ENCODE measurements at places on chromosomes 1 and 21.

- DNase-seq, result no peak
Observed at GRCh38 chr1:222788402-222789156, 26.3 kb upstream of the DISP1 start.

DNA sequence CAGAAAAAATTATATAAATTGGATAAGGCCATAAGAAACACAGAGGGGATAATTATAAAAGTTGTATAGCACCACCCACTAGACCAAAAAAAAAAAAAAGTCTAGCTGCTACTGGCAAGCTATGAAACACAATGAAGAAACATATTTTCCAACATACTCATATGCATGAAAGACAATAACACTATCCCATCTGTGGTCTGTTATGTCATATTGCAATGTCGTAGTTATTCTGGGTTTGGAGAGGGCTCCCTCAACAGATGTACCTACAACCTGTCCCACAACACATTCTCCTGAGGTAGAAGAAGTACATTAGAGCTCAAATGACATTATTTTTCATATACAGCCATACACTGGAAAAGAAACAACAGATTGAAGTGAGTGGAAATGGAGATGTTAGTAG, 517.6 kb upstream of the ADGRL4 start:
- no peak for DNase-seq

DNA sequence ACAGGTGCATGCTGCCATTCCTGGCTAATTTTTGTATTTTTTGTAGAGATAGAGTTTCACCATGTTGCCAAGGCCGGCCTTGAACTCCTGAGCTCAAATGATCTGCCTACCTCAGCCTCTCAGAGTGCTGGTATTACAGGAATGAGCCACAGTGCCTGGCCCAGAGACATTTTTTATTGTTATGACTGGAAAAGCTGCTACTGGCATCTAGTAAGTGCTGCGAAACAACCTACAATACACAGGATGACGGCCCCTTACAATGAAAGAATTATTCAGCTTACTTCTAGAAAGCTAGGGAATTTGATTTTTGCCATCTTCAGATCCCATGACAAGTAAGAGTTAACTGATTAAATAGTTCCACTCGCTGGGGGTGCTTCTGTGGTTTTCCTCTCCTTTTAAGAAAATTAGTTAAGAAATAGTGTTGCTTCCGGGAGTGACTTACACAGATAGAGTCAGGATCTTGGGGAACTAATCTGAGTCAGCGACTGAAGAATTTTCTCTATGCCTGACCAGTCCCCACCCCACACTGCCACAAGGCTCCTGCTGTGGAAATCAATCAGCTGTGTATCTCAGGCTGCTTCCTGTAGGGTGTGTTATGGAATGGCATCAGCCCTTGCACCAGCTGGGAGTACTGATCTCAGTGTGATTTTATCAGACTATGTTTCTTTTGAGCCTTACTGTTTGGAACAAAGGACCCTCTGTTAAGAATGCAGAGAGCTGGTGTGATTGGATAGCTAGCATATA, 93.0 kb upstream of the BMP8A start:
- no peak for DNase-seq

DNA sequence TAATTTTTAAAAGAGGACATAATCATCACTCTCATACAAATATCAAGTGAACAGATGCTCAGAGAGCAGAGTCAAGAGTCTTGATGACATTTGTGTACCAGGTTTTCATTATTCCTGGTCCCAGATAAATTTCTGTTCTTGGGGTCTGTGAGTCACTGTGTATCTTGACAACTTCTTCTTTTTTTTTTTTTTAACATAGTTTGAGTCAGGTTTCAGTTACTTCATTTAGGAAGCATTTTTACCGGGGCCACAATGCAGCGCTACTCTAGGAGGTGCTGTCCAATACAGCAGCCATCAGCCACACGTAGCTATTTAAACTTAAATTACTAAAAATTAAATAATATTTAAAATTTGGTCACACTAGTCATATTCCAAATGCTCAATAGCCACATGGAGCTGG, 188.1 kb upstream of the SAMSN1 start:
- no peak for DNase-seq

DNA sequence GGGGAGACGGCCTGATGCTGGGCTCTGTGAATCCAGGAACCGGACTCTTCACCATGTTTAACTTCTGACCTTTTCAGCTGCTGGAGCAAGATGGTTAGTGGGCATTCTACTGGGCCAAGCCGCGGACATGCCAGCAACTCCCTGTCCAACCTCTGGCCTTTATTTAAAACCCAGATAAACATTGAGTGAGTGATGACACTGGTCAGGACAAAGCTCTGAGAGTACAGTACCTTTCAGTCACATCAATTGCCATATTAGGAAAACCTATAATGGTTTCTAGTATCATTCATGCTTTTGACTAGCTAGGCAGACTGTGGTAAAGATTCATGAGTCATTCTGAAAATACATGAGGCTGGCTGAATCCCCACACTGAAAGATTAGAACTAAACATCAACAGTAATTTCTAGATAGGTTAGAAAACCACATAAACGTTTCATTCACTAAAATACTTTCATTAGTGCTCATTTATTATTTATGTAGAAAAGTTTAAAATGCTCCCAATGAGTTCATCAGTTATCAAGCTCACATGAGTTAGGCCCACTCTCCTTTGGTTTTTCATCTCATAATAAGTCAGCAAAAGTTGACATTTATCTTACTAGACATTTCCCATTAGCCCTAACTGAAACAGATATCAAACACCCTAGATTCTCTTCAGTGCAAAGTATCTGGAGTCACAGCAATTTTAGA, 7.1 kb upstream of the ACTA1 start:
- DNase-seq, result no peak

DNA sequence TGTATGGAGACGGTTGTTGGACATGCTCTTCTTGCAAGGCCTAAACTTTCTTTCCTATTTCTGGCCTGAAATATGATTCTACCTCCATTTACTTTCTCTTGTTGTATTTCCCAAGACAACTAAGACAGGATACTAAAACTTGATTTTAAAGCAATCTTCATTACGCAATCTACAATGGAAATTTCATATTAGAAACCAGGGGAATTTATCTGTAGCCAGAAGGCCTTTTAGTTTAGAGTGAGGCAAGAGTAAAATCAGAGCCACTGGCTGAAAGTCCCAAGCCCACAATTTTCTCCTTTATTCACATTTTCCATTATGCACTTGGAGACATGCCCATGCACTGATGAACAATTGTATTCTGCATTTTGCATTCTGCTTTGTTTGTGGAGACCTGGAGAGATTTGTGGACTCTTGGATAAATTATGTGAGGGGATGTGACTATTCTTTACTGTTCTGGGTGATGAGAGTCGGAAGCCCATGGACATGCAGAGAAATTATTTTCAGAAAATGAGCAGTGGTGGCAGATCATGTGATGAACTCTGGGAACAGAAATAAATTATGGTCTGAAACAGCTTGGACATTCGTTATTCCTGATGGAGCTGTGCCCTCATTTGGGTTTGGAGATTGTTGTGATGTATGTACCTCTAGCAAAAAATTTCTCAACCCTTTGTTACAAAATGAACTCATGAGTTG, 336.8 kb downstream of the SEC16B start:
- no peak for DNase-seq

- DNase-seq, result no peak
Observed at GRCh38 chr21:41705546-41706262, 61.1 kb downstream of the RIPK4 start.

GRCh38 chr1:220908757-220909156, 29.5 kb downstream of the HLX start:
- DNase-seq, result peak; percentile 44

DNA sequence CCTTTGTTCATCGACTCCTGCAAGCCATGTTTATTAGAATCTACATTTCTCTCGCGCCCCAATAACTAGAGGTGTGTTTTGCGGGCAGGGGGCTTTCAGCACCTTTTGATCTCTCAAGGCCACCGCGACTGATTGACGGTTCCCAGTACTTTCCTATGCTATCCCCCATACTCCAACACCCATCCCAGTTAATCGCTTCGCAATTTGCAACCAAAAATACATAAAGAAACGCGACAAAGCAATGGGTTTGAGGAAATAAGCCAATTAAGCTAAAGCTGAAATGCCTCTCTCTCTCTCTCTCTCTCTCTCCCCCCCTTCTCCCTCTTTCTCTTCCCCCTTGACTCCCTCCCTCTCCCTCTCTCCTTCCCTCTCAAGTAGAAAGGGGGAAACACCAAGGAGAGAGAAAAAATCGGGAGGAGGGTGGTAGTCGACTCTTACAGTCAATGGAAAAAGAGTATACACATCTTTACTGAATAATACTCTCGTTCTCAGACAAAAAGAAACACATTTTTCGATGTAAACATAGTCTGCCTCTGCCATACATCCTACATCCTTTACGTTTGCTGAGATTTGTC, 128.0 kb upstream of the DPYD start:
- DNase-seq, result no peak

GRCh38 chr1:18934205-18935000, 22.1 kb downstream of the IFFO2 start:
- DNase-seq, result no peak

- DNase-seq, result no peak
Observed at GRCh38 chr1:89040315-89040626, 17.6 kb upstream of the GBP3 start.

DNA sequence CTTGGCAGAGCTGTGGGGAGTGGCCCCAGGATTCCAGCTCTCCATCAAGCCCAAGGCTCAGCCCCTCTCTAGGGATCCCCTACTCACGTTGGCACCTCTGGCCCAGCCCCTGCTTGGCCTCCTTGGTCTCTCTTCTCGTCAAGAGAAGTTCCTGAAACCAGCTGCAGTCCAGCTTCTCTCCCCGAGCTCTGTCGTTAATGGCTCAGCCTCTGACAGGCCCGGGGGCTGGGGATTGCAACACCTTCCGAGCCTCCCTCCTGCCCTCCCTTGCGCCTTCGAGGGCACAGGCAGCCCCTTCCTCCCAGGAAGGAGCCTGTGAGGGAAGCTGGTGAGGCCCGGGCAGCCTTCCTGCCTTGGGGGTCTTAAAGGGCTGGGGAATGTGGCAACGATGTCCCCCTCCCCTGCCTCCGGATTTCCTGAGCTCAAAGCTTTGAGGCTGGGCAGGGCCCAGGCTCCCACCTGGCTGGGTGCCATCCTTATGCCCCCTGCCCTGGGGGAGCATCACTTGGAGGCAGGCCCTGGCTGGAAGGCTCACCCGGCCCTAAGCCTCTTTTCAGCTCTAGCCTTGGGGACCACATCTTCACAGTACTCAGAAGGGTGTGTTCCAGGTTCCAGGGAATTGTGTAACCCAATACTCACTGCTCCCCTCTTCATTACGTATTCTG, at the start of gene CSF3R:
Gene CSF3R (minus strand): TSS at position 190 of the 665 bp plus-strand sequence. CDS start 3,417 bp downstream, outside the sequence.
- DNase-seq, result no peak

GRCh38 chr21:31265366-31266013, 78.6 kb downstream of the TIAM1 start:
- no peak for DNase-seq

GRCh38 chr1:9859281-9860014, 35.7 kb upstream of the CLSTN1 start:
- DNase-seq, result no peak

GRCh38 chr1:170032531-170033280, 41.8 kb downstream of the KIFAP3 start:
- no peak for DNase-seq

- no peak for DNase-seq
Observed at GRCh38 chr1:229672246-229672645, 46.2 kb downstream of the URB2 start.

GRCh38 chr1:175822580-175822979, 79.2 kb upstream of the TNR start:
- DNase-seq, result no peak

DNA sequence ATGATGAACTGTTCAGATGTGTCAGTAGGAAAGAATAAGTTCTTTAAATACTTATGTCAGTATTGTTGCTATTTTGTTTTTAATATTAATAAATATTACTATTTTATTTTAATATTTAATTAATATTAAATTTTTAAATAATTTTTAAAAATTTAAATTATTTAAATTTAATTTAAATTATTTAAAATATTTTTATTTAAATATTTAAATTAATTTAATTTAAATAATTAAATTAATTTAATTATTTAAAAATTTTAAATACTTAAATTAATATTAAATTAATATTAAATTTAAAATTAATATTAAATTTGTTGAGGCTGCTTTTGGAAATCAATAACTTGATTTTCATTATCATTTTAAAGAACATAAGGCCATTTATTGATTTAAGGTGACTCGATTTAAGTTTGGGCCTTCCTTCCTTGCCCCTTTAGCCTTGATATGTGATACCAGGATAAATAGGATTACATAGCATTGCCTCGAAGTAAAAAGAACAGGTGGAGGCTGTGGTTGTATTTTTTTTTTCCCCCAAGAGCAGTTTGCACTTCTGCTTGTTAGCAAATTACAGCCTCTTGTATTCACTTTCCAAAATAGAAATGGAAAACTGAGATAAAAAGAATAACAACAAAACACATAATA, 915.2 kb downstream of the TTLL7 start:
- DNase-seq, result no peak

DNA sequence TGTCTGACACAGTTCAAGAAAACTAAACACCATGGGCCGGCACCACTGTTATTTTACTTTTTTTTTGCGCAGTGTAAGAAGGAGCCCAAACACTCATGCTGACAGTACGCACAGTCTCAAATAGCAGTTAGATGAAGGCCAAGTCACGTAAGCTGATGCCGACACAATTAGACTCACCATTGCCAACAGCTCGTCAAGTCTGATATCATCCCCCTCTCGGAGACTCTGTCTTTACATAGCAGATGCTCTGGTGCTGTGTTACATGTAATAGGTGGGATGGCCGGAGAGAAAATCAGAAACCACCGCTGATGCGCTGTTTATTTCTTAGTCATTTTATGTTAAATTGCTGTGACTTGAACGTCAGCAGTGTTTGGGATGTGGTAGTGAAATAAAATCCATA, 49.3 kb downstream of the TGFB2 start:
- no peak for DNase-seq

DNA sequence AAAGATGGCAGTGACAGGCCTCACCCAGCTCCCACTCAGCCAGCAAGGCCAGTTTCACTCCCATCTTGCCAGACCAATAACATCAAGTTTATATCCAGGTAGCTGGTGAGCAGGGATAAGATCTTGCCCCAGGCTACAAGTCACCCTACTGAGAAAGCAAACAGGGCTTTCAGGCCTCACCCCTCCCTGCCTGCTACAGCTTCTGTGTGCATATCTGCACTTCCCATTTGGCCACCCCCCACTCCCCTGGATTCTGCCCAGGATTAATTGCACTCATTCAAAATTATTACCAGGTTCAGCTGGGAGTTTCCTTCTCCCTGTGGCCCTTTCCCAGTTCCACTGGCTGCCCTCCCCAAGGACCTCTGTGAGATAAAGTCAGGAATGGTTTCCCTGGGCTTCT, 352.1 kb downstream of the TBX15 start:
- DNase-seq, result no peak
